ENCODE measurements at places on chromosomes 6 and 20. TPM values are rescaled to one million over a fixed set of nuclear protein-coding genes. Genes with fewer than 3 reads are reported as not detected.

DNA sequence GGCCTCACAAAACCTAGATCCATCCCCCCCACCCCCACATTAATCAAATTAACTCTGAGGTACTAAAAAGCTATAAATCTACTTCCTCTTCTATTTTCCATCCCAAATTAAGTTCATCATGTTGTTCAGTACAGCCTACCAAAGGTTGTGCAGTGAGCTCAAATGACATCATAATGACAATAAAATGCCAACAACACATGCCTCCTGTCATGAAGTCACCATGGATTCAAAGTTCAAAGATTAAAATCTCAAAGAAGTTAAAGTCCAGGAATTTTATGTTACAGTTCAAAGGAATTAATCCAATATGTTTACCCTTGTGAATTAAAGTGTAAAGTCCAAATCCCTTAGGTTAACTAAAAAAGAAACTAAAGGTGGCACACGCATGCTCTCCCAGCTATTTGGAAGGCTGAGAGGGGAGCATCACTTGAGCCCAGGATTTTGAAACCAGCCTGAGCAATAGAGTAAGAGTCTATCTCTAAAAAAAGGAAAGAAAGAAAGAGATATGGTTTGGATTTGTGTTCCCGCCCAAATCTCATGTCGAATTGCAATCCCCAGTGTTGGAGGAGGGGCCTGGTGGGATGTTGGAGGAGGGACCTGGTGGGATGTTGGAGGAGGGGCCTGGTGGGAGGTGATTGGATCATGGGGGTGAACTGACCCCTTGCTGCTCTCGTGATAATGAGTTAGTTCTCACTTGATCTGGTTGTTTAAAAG, 25.7 kb upstream of the SIRT5 start:
- DNase-seq, result no peak

DNA sequence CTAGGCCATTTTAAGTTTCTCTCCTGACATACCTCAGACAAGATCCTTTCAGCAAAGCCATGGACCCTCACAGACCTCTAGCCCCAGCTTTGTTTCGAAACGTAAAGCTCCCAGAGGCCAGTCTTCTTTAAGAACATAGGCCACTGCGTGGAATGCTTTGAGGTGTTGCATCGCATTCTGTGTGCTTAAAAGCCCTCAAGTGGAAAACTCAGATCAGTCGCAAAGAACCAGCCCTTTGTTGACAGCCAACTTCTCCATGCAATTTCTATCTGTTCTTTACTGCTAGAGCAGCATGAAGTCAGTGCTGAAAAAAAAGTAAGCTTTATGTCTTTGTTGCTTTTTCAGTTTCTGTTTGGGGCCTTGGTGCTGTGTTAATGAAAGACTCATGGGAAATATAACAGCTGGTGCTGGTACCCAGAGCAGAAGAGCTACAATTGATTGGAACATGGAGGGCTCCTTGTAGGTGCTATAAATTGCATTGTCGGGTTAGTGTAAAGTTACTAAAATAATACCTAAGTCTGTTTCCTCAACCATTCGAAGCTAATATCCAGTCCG, 142.6 kb downstream of the MAP3K7 start:
- DNase-seq, result no peak

DNA sequence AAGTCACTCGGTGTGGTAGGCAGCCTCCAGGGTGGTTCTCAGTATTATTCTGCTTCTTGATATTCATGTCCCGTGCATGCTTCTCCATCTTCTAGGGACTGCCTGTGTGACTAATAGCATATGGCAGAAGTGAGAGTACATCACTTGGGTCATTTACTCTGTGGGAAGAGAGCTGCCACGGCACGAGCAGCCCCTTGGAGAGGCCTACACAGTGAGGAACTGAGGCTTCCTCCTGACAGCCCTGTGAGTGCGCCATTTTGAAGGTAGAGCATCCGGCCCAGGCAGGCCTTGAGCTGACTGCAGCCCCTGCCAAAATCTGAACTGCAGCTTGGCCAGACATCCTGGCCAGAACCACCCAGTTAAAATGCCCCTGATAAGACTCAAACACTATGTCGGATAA, 17.3 kb upstream of the MCUR1 start:
- DNase-seq, result no peak

The C6orf58 gene
- not detected for total RNA-seq

The SASH1 gene
- total RNA-seq, result 8.8 TPM

Measured in SJSA1 (cell line).